ENCODE measurements at places on chromosomes 2 and 18.

- no peak for DNase-seq
Measured at GRCh38 chr2:229409751-229410181, 138.7 kb upstream of the PID1 start.

DNA sequence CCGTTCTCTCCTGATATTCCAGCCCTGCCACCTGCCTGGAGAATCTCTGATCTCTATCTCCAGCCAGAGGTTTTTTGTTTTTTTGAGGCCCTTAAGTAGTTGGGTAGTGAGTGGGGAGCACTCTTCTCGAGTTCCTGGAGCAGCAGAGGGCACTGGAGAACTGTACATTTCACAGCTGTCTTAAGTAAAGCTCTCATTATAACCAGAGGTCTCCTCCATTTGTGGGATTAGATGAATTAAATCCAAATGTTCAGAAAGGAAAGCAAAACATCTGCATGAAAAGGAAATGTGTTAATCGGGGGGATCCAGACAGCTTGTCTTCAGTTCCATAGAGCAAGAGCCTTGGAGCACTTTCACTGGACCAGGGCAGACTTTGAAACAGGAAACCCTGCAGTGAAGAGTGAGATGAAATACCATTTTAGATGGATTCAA is 32.8 kb downstream of the AOX1 start:
- no peak for DNase-seq

- DNase-seq: no peak
Measured at GRCh38 chr18:73365018-73365417, 497.2 kb upstream of the NETO1 start.

DNA sequence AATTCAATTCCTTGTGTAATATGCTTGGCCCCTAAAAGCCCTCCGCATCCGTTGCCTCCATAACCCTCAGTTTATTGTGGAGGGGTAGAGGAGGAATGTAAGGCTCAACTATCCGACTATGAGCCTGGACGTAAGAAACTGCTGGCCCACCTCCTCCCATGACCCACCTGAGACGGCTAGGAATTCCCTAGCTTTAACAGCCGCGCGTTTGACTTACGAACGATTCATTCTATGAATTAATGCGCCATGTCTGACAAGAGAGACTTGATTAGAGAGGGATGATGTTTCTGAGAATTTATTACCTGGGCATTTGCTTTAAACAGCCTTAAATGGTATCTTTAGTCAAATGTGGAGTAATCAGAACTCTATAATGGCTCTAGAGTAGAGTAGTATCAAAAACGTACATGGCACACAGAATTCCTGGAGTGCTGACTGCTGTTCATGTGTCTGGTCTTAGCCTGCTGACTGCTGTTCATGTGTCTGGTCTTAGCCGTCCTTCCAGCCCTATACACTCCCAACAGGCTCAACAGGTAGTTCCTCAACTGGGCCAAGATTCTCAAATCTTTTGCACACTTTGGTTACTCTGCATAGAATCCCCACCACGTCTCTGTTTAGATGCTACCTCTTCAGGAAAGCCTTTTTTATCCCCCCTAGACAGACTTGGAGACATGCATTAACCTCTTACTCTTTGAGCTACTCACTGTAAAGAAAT is 899 bp upstream of the GFPT1 start:
- no peak for DNase-seq

DNA sequence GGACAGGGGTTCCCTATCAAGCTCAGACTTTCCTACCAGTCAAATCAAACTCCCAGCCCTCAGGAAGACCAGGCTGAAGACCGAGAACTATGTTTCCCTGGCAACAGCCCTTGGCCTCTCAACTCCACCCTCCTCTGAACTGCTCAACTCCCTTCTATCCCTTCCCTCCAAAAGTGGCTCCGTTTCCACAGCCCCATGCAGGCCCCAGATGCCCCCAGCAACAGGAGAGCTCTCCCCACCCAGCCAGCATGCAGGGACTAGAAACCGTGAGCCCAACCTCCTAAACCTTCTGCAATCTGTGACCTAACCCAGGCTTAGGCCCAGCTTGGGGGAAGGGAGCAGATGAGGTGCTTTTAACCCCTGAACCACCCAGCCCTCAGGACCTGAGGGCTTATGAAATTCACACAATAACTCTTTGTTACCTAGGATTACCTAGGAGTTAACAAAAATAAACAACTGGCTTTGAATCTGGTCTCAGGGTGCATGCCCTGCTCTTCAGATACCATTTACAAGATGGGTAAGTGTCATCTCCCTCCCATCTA is 87.2 kb downstream of the BCL11A start:
- DNase-seq: no peak

- DNase-seq: no peak
Measured at GRCh38 chr18:35095983-35096676, 54.9 kb downstream of the MAPRE2 start.

DNA sequence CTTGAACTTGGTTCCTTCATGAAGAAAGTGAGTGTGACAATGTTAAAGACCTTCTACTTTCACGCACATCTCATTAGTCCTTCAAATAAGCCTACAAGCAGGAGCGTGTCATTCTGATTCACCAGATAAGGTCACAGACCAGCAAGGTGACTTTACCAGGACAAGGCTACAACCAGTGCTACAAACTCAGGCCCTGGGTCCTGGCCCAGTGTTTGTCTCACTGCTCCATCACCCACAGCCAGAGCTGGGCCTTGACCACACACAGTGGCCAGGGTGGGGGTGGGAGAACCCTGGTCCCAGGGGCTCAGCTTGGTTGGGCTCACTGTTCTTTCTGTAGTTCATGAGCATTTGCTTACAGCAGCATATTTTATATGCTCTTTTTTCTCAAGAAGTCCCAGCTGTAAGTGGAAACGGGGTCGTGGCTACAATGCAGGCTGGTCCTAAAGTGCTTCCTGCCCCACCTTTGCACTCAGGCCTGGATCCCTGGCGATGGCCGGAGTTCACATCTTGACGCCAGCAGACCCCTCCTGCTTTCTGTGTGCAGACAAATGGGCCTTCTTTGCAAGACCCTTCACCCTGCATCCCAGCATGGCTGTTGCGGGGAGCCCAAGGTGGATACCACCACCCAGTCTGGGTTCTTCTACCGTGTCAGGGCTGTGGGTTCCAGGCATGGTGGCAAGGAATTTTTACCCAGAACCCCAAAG is 153.6 kb upstream of the EPAS1 start:
- DNase-seq: no peak

- no peak for DNase-seq
Measured at GRCh38 chr2:14712111-14712510, 79.6 kb downstream of the LRATD1 start.

GRCh38 chr2:2183176-2183575 is 147.9 kb downstream of the MYT1L start:
- DNase-seq: no peak

- no peak for DNase-seq
Measured at GRCh38 chr2:222907790-222908441, 47.1 kb downstream of the ACSL3 start.

- no peak for DNase-seq
Measured at GRCh38 chr2:225773148-225773547, 373.6 kb downstream of the NYAP2 start.

GRCh38 chr18:63088262-63088661 is 231.3 kb downstream of the BCL2 start:
- no peak for DNase-seq

DNA sequence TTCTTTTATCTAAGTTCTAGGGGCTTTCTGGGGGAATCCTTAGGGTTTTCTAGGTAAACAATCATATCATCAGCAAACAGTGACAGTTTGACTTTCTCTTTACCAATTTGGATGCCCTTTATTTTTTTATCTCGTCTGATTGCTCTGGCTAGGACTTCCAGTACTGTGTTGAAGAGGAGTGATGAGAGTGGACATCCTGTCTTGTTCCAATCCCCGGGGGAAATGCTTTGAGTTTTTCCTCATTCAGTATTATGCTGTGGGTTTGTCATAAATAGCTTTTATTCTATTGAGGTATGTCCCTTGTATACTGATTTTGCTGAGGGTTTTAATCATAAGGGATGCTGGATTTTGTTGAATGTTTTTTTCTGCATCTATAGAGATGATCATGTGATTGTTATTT is 549.5 kb downstream of the EPHA4 start:
- no peak for DNase-seq

DNA sequence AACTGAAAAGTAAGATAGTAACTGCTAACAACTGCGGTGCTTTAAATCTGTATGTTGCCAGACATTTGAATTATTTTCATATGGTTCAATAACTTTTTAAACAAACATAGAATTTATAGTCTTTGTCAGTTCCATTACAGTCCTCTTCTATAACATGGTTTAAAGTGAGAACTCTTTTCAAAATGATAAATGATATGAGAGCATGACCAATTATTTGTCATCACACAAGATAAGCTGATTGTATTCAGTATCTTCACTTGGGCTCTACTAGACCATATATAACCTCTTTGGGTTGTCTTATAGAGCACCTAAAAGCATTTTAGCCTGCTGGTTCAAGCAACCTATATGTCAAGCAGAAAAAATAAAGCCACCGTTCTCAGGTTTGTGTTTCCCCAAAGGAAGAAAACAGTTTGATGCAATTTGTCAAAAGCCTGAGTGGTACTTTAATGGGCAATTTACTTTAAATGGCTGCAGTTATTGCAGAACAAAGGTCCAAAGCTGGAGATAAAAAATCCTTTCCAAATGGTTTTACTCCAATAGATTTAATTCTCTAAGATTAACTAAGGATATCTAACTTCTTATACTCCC is 298.4 kb downstream of the FSIP2 start:
- no peak for DNase-seq

GRCh38 chr2:143435131-143435530 is 305.9 kb downstream of the ARHGAP15 start:
- no peak for DNase-seq

GRCh38 chr2:150476809-150477302 is 10.6 kb downstream of the RND3 start:
- no peak for DNase-seq

GRCh38 chr2:62263076-62263715 is 67.3 kb downstream of the B3GNT2 start:
- no peak for DNase-seq

GRCh38 chr2:74039611-74040010 is 54.9 kb downstream of the TET3 start:
- DNase-seq: no peak

DNA sequence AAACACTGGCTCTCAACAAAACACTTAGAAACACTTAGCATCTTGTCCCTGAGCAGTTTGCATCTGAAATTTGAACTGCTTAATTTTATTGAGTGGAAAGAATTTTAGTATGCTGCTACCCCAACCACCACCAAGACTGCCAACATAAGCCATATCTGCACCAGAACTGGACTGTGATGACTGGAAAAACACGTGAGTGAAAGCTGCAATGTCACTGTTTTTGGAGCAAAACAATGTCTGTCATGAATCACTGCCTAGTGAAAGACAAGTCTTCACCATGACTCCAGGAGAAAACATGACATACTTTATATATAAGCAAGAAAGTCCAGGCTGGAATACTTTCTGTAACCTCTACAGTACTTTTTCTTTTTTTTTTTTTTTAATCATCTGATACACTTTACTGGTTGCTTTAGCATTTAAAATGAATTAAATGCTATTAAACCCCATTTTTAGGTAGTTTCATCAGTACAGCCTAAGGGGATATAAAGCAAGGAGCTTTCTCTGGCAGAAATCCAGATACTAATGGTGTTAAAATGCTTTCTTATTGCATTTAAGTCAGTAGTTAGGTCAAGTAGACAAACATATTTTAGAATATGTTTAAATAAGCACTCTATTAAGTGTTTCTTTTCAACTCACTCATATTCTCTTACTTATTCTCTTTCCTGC is 2129.4 kb upstream of the PIK3C3 start:
- no peak for DNase-seq

GRCh38 chr2:21607572-21607971 is 483.8 kb downstream of the TDRD15 start:
- DNase-seq: no peak

GRCh38 chr2:164873210-164873908 is 31.7 kb upstream of the COBLL1 start:
- DNase-seq: no peak

DNA sequence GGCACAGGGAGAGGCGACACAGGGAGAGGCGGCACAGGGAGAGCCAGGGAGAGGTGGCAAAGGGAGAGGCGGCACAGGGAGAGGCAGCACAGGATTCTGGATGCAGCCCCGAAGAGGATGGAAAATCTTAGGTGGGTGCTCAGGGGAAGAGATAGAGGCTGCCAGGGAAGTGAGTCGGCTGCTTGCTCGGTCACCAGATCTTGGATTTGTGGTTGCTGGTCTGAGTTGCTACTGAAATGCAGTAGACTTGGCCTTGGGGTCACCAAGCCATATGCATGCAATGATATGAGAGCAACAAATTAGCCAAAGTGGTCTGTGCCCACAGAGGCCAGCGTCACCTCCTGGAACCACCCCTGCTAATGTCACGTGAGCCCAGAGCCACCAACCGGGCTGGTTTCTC is 117.2 kb upstream of the SALL3 start:
- no peak for DNase-seq

DNA sequence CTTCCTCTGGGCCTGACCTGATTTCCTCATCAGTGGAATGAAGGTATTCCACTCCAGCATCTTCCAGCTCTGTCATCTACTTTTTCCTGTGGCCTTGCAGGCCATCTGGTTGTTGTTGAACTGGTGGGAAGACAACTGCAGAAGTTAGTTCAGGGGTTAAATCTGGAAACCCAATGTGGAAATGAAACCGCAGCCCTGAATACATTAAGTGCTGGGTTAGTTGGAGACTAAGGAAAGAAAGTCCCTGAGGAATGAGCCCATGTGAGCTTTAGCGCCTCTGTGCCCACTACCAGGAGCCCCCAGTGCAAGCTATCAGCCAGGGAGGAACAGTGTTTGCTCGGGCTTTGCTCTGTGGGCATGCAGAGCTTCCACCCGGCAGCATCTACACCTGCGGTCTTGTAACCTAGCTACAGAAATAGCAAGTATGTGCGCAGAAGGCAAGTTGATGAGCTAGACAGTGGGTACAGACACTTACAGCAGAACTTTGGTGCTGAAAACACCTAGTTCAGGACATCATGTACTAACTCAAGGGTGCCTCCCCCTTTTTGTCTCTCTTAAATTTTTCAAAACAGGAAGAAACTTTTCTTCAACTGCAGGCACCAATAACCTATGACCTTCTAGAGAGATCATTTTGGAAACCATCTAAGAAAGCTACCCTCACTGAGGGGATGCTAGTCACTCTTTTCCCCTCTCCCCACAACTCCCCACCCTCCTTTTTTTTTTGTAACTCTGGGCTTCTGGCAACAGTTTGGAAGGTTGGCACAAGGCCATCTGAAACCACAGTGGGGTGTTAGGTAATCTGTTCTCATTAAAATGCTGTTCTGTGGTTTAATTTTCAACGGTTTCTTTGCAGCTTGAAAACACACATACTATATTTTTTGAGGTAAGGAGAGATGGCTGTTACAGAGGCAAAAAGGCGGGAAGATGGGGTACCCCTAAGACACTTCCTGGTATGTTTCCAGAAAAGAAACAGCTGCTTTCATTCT is 18.3 kb upstream of the CXCR4 start:
- DNase-seq: no peak

Measured in GOT3 (cell line).